Heart right ventricle (tissue), 16 donors: ENCODE measurements at places on chromosomes 11 and 22.

GRCh38 chr22:26889802-26890201 is 232.4 kb downstream of the MIAT start:
- DNase-seq, result no peak
- H3K4me3 ChIP-seq, result no peak overlapping the region
- no peak overlapping the region for H3K27ac ChIP-seq
- no peaks in the 10 kb centered on the region for H3K36me3 ChIP-seq
- no peaks in the 10 kb centered on the region for H3K27me3 ChIP-seq

DNA sequence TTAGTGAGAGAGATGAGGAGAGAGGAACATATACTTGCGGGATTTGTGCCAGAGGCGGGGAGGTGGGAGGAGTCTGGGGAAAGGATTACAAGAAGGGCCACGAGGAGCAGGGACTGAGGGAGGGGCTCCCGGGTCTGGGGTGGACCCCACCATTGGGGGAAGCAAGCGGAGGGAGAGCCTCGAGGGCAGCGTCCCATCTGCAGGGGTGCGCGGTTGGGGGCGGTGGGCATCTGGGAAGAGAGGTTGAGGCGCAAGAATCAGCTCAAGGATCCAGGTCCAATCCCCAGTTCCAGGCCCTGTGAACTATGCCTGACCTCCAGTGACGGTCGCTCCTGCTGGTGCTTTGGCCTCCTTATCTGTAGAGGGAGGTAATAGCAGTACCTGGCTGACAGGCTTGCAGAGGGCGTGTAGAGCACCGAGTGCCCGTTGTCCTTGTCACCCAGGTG is 38.0 kb downstream of the ADAMTS15 start:
- H3K4me1 ChIP-seq, result peaks cover 16% of the 10 kb centered on the region
- H3K36me3 ChIP-seq, result no peaks in the 10 kb centered on the region
- no peak for DNase-seq
- H3K27ac ChIP-seq, result no peak overlapping the region
- H3K4me3 ChIP-seq, result no peak overlapping the region
- no peaks in the 10 kb centered on the region for H3K27me3 ChIP-seq

DNA sequence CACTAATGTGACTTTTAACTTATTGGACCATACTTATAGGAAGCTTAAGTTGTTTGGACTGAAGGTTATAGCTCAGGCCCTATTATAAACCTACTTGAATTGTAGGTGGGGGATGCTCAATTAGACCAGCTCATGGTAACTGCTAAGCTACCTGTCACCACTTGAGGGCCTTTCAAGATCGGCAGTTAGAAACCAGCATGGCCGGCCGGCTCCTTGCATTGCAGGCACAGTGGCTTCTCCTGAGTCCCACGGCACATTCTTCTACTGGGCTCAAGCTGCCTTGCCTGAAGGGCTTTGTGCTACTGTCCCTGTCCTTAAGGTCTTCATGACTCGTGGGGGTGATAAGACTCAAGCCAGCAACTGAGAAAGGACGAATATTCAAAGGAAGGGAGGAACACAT is 70.8 kb downstream of the TBC1D22A start:
- no peaks in the 10 kb centered on the region for H3K36me3 ChIP-seq
- H3K27ac ChIP-seq, result no peak overlapping the region
- H3K4me3 ChIP-seq, result no peak overlapping the region
- DNase-seq, result no peak
- H3K27me3 ChIP-seq, result no peaks in the 10 kb centered on the region
- peaks cover 31% of the 10 kb centered on the region for H3K4me1 ChIP-seq

DNA sequence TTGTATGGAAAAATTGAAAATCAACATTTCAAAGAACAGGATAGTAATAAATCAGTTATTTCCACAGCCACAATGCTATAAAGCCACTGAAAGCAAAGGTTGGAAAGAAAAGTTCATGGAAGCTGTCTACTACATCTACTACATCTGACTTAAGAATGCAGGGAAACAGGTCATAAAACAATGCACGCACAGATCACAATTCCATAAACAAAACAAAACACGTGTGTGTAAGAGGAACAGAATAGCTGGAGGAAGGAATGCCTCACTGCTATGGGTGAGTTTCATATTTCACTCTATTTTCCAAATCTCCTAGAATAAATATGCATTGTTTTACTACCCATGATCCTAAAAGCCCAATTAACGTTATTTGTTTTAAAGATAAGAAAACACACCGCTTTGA is 66.3 kb downstream of the NCAPD3 start:
- H3K27me3 ChIP-seq, result no peaks in the 10 kb centered on the region
- H3K27ac ChIP-seq, result no peak overlapping the region
- H3K4me3 ChIP-seq, result no peak overlapping the region

DNA sequence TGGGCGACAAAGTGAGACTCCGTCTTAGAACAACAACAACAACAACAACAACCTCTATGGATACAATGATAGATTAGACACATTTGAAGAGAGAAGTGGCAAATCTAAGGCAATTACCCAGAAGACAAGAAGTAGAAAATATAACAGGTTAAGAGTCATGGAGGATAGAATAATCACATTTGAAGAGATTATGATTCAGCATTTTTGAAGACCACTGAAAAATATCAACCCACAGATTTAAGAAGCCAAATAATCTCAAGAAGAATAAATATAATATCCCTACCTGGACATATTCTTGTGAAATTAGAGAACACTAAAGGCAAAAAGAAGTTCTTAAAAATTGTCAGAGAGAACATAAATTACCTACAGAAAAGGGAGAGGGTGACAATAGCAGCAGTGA is 7.9 kb downstream of the LDHC start:
- no peak overlapping the region for H3K4me3 ChIP-seq
- no peaks in the 10 kb centered on the region for H3K36me3 ChIP-seq
- H3K4me1 ChIP-seq, result no peaks in the 10 kb centered on the region
- no peaks in the 10 kb centered on the region for H3K27me3 ChIP-seq

GRCh38 chr11:128518493-128519207 is 68.7 kb downstream of the ETS1 start:
- no peak for DNase-seq
- H3K27me3 ChIP-seq, result no peaks in the 10 kb centered on the region
- peaks cover 15% of the 10 kb centered on the region for H3K36me3 ChIP-seq
- H3K4me3 ChIP-seq, result peak overlapping the region; percentile 81

DNA sequence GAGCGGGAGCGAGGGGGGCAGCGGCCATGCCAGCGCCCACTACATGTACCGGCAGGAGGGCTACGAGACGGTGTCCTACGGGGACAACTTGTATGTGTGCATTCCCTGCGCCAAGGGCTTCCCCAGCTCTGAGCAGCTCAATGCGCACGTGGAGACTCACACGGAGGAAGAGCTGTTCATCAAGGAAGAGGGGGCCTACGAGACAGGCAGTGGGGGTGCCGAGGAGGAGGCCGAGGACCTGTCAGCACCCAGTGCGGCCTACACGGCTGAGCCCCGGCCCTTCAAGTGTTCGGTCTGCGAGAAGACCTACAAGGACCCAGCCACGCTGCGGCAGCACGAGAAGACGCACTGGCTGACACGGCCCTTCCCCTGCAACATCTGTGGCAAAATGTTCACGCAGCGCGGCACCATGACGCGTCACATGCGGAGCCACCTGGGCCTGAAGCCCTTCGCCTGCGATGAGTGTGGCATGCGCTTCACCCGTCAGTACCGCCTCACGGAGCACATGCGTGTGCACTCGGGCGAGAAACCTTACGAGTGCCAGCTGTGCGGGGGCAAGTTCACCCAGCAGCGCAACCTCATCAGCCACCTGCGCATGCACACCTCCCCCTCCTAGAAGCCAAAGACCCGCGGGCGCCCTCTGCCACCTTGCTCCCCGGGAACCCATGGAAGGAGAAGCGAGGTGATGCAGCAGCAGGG is 20.9 kb upstream of the TMEM191C start:
- H3K27me3 ChIP-seq, result no peaks in the 10 kb centered on the region
- H3K36me3 ChIP-seq, result no peaks in the 10 kb centered on the region
- no peak overlapping the region for H3K27ac ChIP-seq
- no peak overlapping the region for H3K4me3 ChIP-seq
- peaks cover 12% of the 10 kb centered on the region for H3K4me1 ChIP-seq

DNA sequence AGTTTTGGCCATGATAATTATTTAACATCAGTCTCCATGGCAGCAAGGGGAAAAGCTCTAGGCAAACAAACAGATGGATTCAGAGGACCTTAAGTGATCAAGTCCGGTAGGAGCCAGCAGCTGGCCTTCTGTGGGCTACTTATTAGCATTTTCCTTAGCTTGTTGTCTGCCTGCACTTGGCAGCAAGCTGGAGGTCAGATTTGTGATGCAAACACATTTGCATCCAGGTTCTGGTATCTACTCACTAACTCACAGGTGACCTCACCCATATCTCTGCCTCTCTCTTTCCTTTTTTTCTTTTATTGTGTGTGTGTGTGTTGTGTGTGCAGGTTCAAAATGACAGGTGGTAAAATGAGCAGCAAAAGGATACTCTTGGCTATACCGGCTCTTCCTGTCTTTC is 32.3 kb downstream of the ARHGAP42 start:
- H3K4me1 ChIP-seq, result no peaks in the 10 kb centered on the region
- H3K4me3 ChIP-seq, result peak overlapping the region; percentile 8
- no peaks in the 10 kb centered on the region for H3K27me3 ChIP-seq
- peak overlapping the region; percentile 79 for H3K27ac ChIP-seq
- DNase-seq, result peak; percentile 23
- no peaks in the 10 kb centered on the region for H3K36me3 ChIP-seq

DNA sequence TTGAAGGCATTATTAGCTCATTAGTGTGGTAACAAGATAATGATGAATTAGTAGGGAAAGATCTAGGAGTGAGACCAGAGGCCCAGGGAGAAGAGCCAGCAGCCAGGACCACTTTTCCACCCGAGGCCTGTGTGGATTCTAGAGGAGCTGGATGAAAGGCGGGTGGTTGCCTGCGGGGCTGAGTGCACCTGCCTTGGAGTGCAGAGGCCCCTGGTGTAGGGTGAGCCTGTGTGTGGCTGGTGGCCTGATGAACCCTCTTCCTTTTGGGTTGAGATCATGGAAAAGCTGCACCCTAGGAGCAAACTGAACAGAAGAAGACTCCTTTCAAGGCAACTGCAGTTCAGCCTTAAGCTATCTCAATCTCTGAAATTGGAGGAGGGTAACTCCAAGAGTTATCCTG is 5.9 kb upstream of the TP53AIP1 start:
- no peak overlapping the region for H3K27ac ChIP-seq
- no peak for DNase-seq
- no peaks in the 10 kb centered on the region for H3K36me3 ChIP-seq
- no peak overlapping the region for H3K4me3 ChIP-seq

DNA sequence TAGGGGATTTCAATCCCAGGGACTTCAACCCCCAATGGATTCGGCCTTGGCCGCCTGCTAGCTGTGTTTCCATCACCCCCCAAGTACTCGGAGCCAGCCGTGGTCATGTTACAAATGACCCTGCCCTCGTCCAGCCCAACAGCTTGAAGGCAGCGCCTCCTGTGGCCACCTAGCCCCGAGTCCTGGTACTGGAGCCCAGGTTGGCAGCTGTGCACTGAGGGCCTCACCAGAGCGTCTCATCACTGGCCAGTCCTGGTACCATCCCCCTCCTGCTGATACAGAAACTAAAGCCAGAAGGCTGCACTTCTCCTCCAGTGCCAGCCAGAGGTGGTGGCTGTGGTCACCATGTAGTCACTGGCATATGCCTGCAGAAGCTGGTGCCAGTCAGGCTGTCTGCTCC is 44.9 kb upstream of the FADD start:
- H3K27me3 ChIP-seq, result no peaks in the 10 kb centered on the region
- H3K36me3 ChIP-seq, result no peaks in the 10 kb centered on the region
- no peaks in the 10 kb centered on the region for H3K4me1 ChIP-seq
- H3K27ac ChIP-seq, result no peak overlapping the region
- H3K4me3 ChIP-seq, result no peak overlapping the region
- no peak for DNase-seq

- no peaks in the 10 kb centered on the region for H3K36me3 ChIP-seq
- no peaks in the 10 kb centered on the region for H3K27me3 ChIP-seq
- H3K4me3 ChIP-seq, result no peak overlapping the region
These were observed 541.2 kb upstream of the API5 start for GRCh38 chr11:42770444-42771065.

DNA sequence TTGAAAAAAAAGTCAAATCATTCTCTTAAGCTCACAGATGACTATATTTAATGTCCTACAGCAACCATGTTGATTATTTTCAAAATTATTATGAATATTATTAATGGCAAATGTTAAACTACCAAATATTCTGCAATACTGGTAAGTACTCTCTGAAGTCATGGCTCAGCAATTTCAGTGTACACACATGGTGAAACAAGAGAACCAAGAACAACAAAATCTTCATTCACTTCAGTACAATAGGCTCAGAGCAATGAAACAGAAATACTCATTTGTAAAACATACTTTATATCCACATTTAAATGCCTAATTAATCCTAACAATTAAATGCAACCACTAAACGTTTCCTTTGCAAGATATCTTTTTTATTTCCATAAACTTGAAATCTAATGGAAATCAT is 347.2 kb downstream of the TTC28 start:
- no peaks in the 10 kb centered on the region for H3K36me3 ChIP-seq
- no peak for DNase-seq
- H3K27ac ChIP-seq, result no peak overlapping the region
- H3K4me1 ChIP-seq, result peaks cover 39% of the 10 kb centered on the region
- H3K4me3 ChIP-seq, result no peak overlapping the region
- H3K27me3 ChIP-seq, result no peaks in the 10 kb centered on the region

DNA sequence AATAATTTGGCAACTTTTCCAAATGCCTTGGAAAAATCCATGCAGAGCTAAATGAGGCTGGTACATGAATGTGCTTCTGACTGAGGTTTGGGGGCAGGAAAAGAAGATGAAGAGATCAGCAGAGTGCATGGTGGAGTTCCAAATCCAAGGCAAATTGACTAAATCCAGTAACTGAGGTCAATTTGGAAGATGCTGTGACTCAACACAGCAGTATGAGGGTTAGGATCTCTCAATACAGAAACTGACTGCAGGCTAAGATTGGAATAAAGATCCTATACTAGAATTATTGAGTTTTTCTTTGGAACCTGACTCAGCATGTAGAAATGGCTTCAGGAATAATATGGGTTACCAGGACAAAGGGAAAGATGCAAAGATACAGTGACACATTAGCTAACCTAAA is 99.3 kb upstream of the FAT3 start:
- H3K27me3 ChIP-seq, result no peaks in the 10 kb centered on the region
- no peak overlapping the region for H3K4me3 ChIP-seq
- H3K36me3 ChIP-seq, result no peaks in the 10 kb centered on the region
- no peak for DNase-seq
- no peaks in the 10 kb centered on the region for H3K4me1 ChIP-seq
- H3K27ac ChIP-seq, result no peak overlapping the region

DNA sequence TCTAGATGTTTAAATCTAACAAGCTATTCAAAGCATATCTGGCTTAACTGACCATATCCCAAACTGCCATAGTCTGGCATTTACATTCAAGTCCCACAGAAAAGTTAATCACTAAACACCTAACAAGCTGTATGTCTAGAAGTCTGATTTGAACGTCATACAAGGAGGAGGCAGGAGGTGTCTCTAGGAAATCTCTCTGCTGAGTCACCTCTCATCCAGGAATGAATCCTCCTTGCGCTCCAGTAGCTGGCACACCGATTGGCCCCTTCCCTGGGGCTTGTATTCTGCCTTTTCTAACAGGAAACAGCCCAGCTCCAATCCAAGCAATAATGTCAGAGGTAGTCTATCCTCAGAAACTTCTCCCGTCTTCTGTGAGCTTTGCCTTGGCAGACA is 31.8 kb downstream of the FEZ1 start:
- no peaks in the 10 kb centered on the region for H3K4me1 ChIP-seq
- no peaks in the 10 kb centered on the region for H3K36me3 ChIP-seq
- no peaks in the 10 kb centered on the region for H3K27me3 ChIP-seq
- H3K4me3 ChIP-seq, result no peak overlapping the region
- no peak overlapping the region for H3K27ac ChIP-seq

- H3K27ac ChIP-seq, result no peak overlapping the region
- H3K27me3 ChIP-seq, result no peaks in the 10 kb centered on the region
- peaks cover 12% of the 10 kb centered on the region for H3K4me1 ChIP-seq
- no peak overlapping the region for H3K4me3 ChIP-seq
- no peaks in the 10 kb centered on the region for H3K36me3 ChIP-seq
- no peak for DNase-seq
These were observed 1.9 kb upstream of the HEPN1 start for GRCh38 chr11:124917115-124917637.
